ENCODE measurements at places on chromosomes 11 and 22.

- DNase-seq: no peak
Measured at GRCh38 chr11:68497761-68498160, 37.2 kb downstream of the PPP6R3 start.

DNA sequence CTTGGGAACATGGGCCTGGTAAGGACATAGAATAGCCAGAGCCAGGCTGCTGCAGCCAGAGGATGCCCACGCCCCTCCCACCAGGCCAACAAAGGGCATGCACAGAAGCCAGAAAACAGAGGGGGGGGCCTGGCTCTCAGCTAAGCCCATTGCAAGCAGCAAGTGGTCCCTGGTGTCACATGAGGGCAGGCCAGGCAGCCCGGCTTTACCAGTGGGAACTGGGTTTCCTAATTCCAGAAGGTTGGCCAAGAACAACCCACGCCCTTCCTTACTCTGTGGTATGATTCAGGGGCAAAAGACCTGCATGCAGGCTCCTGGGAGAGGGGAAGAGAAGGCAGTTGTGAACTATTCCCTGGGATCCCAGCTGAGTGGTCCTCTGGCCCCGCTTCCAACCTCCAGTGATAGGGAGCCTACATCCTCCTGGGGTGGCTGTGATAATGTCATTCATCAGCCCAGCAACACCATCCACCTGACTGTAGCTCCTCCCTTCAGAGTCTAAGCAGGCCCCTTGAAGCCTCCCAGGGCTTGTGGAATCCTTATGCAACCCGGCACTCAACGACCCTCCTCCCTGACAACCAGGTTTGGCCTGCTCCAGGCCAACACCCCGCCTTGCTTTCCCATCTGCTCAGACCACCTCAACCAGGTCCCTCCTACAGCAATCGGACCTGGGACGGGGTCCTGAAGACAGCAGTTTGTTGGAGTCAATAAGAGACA, 62.1 kb upstream of the LMO1 start:
- no peak for DNase-seq

GRCh38 chr11:92295175-92296137, 70.8 kb downstream of the FAT3 start:
- no peak for DNase-seq

DNA sequence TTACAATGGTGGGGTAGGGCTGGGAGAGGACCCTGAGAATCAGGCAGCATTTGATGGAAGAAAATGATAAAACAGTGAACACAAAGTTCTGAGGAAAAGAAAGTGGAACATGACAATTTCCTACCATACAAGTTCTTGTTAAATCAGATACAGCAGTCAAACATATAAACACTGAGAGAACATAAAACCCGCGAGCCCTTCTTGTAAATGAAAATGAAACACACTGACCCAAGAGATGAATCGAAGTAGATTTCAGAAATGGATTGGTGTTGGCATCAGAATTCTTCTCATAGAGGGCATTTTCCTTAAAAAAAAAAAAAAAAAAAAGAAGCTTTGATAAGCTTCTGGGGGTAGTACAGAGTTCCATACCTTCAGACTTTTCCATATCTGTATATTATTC, 134.7 kb upstream of the TMEM45B start:
- DNase-seq: no peak

- DNase-seq: no peak
Measured at GRCh38 chr11:68950762-68951161, 30.0 kb downstream of the MRGPRD start.

DNA sequence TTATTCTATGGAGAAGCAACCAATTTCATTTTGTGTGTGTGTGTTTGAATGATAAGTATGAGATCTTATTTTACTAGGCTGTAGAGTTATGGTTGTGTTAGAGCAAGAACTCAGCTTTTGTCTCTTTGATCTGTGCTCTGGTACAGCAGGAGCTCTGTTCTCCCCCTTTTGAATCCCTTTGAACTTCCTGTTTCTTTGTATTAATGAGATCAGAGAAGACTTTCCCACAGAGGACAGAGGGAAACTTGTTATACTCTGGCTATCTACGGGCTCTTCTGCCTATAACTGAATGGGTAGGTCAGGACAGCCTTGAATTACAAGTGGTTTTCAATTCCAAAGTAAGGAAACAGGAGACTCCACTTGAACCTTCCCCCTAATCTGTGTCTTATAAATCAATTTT, 1015.0 kb upstream of the RAG2 start:
- no peak for DNase-seq

GRCh38 chr22:39362932-39363331, 13.1 kb downstream of the SYNGR1 start:
- DNase-seq: no peak

DNA sequence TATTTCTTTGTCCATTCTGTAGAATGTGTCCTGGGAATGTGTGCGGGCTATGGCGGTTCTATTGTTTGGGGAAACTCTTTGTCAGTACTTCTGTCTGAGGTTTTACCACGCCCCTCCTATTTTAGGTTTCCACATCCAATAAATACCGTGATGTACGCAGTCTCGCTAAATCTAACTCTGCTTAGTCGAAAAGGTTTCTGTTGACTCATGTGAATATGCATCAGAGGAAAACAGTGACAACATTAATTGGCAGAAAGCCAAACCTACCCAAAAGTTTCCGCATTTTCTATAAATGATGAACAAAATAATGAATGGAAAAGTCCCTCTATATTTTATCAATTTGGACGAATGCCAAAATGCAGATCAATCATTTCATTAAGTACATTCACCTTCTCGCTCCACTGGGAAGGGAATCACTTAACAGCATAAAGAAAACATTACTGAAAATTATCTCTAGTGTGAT, 143.4 kb downstream of the MAML2 start:
- DNase-seq: no peak

- no peak for DNase-seq
Measured at GRCh38 chr22:27238935-27239510, 562.5 kb downstream of the MN1 start.
